Erythroblast (primary cell): ENCODE measurements at places on chromosomes 7 and 10.

- no peak for DNase-seq
These were observed 226.3 kb downstream of the GLI3 start for GRCh38 chr7:42010751-42011150.

GRCh38 chr10:11403116-11403515 lies 208.3 kb downstream of the USP6NL start:
- DNase-seq: no peak

DNA sequence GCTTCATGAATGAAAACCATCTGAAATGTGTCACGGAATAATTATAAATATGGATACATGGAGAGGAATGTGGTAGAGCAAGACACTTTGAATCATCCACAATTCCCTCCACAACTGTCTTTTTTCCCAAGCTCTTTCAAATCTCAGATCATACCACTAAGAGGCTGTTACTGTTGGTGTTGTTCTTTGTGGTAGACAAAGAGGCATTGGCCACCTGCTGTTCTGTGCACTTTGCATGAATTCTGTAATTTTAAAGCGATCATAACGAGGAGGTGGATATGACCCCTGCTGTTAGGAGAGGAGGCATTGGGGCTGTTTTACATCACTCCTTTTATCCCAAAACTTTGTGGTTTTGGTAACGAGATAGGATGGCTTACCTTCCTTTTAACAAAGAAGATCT lies 141.2 kb upstream of the KLF6 start:
- DNase-seq: no peak

DNA sequence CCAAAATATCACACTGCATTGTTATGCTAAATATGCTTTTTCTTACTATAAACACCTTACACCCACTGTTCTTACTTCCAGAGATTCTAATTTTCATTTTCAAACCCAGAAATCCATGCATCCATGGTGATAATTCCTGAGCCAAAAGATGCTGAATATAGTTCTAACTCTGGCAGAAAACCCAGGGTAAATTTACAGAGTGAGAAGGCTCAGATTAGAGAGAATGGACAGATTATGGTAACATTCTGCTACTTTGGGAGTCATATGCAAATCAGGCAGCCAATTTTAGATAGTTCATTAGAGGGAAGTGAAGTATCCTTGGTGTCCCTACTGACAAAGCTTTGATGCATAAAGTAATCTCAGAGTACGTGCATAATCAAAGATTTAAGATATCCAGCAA lies 15.4 kb upstream of the CTTNBP2 start:
- DNase-seq: no peak

DNA sequence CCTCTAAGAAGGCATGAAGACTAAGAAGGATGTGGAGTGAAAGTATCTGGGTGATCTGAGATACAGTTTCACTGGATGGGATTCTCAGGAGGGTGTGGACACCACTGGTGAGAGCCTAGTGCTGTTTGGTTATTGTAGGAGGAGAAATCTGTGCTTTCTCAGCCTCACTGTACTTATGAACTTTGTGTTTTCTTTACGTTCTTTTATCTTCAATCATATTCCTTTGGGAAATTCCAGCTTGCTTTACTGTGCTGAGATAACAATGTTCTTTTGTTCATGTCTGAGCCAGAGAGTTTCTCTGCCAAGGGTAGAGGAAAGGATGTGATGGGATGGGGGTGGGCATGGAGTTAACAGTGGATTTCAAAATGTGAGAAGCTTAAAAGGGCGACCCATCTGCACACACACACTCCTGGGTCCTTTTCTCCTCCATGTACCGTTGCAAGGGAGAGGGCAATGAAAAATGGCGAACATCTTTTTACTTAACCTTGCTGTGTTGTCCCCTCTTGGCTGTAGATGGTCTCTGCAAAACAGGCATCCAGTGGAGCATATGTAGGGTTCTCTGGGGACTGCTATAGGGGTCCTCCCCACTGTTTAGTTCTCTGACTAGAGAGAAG lies 25.0 kb upstream of the TAX1BP1 start:
- DNase-seq: no peak
